Left forelimb (tissue), 1 donor: ENCODE measurements at places on chromosomes 7 and 10.

GRCh38 chr7:1673581-1674118 lies 3.6 kb downstream of the ELFN1 start:
- DNase-seq = peak; percentile 56

- no peak for DNase-seq
Observed at GRCh38 chr10:114902151-114902550, 35.8 kb upstream of the TRUB1 start.

DNA sequence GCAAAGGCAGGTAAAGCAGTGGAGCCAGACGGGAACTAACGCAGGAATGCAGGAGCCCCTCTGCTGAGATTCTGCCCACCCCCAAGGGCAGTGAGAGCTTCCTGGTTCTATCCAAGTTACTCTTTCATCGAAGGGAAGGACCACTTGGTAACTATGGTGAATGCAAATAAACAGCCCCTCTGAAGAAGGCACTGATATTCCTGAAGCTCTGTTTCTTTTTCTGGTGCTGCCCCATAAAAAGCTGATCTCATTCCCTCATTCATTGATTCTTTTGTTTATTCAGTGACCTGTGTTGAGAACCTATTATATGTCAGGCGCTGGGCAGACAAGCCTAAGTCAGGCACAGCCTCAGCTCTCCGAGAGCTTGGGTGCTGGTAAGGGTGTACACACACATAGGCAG lies 217.3 kb downstream of the SNX10 start:
- no peak for DNase-seq

DNA sequence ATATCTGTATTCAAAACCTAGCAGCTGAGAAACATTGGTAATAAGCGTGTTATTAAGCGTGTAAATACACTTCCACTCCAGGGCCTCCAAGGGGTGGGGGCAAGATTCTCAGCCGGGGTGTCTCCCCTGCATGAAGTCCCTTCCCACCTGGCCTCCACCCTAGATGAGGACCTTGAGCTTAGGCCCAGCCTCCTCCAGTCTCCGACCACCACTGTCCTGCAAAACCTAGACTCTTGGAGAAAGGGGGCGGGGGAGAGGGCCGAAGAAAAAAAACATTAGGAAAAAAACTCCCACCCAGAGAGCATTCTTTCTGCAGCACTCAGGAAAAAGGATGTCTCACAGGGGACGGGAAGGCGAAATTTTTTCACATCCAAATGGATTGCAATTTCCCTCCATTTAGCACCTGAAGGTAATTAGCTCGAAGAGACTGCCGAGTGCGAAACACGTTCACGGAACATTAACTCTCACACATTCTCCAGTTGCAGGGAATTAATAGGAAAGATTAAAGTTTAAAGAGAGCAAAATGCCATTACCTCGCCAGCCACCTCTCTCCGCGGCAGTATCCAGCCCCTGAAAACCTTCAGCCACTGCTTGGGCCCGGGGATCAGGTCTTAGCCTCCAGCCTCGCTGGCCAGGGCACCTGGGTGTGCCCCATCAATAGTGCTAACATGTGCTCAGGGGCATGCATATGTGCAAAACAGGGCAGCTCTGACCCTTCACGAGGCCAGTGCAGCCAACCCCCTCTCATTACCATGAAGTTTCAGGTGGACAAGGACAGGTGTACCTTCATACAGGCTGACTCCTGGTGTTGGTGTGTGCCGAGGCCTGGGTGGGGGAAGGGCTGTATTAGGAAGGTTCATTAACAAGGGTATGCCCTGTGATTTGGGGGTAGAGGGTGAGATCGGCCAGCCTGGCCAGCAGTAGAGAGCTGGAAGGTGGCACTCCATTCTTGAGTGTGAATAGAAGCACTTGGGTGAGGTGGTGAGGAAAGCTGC lies 77.2 kb downstream of the HIF1AN start:
- DNase-seq = no peak

DNA sequence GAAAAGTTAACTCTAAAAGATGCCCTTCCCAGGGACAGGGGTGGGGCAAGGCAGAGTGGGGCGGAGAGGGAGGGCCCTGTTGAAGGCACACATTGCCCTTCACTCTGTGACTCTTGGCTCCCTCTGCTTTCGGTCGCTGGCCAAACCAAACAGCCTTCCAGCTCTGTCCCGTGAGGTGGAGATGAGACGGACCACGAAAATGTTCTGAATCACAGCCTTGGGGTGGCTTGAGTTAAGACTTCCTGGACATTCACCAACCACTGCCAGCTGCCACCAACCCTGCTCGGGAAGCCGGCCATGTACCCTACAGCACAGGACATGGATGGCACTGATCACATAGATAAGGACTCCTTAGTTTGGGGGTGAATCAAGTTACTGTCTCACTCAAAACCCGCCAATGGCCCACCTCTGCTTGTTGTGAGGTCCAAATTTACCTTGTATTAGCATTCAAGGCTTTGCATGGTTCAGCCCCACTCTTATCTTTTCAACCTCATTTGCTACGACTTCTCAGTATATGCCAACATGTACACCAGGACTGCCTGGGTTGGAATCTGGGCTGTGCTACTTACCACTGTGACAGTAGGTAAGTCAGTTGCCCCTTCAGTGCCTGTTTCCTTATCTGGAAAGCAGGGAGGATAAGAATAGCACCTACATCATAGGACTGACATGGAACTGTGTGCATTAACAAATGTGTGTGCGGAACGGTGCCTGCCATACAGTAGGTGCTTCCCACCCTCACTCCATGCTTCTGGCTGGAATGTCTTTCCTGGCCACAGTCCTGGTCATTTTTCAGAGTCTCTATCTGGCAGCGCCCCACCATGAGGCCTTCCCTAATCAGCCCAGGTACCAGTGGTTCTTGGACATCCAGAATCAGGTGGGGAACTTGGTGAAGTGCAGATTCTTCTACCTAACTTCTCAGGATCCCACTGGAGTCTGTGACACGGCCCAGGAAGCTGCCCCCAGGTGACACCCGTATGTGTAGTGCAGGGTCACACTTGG lies 28.0 kb downstream of the ITPRIP start:
- DNase-seq = no peak

DNA sequence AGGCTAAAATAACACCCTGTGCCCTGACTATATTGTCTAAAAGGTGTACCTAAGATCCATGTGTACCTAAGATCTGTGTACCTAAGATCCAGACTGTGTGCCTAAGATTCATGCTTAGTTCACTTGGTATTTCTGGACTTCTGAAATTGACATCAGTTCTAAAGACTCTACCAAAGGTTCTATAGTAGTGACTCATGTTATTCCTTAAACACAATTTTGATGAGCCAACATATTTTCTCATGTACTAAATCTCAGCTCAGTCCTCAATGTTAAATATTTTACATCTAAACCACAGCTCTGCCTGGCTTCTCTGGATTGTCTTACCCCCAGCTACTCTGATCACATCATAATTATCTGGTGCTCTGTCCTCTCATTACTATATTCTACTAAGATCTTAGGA lies 802.3 kb upstream of the SORCS1 start:
- no peak for DNase-seq

DNA sequence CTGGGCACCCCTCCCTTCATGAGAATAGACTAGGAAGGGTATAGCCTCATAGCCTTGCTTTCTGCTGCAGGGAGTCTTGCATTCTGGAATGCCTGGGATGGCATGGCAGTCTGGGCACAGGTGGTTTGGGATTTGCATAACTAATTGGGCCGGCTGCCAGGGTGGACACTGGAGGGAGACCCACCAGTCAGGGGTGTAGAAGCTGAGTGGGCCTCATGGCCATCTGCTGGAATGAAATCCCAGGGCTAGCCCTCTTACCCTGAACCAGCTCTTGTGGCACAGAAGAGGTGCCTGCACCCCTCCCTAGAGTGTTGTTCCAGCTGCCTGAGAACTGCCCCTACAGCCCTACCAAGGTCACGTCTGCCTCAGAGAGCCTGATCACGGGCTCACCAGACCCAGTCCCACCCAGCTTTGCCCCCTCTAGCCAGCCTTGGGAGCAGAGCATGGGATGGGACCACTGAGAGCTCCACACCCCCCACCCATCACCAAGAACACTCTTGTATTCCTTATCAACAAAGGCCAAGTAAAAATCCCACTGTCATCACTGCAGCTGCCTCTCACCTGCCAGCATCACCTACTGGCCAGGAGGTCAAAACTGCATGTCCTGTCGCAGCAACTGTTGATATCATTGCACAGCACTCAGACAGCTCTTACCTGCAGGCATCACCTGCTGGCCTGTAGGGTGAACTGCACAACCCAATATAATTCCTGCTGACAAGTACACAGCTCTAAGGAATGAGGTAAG lies 148.9 kb downstream of the ZEB1 start:
- no peak for DNase-seq

DNA sequence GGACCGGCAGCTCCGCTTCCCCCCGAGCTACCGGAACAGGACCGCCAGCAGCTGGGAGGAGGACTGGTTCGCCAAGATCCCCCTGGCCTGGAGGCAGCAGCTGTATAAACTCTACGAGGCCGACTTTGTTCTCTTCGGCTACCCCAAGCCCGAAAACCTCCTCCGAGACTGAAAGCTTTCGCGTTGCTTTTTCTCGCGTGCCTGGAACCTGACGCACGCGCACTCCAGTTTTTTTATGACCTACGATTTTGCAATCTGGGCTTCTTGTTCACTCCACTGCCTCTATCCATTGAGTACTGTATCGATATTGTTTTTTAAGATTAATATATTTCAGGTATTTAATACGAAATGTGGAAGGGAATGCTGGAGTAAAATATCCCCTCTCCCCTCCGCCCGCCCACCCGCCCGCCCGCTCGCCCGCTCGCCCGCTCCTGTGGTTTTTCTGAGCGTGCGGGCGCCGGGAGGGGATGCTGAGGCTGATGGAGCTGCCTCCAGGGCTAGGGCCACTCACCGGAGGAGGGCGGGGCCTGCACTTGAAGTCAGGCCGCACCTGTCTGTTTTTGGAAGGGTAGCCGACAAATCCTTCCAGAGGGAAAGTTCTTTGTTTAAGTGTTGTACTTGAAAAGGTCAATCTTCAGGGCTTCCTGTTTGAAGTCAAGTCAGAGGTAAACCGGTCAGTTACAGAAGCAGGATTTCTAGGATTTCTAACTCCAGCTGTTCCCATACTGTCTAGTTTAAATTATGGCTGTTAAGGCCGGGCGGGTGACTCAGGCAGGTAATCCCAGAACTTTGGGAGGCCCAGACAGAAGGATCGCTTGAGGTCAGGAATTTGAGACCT lies 30.5 kb downstream of the CHST12 start:
- DNase-seq = no peak

DNA sequence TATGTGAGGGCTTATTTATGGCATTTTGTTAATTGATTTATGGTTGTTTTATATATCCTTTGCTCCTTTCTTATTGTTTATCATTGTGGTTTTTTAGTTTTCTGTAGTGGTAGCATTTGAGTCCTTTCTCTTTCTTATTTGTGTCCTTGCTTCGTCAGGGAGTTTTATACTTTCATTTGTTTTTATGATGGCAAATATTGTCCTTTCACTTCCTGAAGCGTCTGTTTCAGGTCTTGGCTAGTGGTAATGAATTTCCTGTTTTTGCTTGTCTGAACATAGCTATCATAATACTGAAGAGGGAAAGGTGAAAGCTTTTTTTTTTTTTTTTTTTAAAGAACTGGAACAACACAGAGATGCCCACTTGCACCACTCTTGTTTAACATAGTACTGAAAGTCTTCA lies 228.2 kb downstream of the ATRNL1 start:
- no peak for DNase-seq

GRCh38 chr10:18719811-18720210 lies 60.6 kb downstream of the ARL5B start:
- no peak for DNase-seq

DNA sequence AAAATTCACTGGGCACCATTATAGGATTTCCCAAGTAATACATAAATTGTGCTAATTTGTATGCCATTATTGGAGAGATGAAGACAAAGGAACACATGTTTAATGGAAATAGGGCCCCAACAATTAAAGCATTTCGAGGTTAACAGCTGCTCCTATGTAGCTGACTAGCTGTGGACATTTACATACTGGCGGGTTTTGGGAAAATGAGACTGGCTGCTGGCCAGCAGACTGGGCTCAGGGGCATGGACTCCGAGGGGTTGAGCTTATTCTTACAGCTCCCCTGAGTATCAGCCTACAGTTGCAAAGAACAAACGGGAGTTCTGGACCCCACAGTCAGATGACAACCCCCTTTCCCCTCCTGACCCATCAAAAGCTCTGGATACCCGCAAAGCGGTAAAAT lies 91.9 kb upstream of the MYO3A start:
- no peak for DNase-seq

DNA sequence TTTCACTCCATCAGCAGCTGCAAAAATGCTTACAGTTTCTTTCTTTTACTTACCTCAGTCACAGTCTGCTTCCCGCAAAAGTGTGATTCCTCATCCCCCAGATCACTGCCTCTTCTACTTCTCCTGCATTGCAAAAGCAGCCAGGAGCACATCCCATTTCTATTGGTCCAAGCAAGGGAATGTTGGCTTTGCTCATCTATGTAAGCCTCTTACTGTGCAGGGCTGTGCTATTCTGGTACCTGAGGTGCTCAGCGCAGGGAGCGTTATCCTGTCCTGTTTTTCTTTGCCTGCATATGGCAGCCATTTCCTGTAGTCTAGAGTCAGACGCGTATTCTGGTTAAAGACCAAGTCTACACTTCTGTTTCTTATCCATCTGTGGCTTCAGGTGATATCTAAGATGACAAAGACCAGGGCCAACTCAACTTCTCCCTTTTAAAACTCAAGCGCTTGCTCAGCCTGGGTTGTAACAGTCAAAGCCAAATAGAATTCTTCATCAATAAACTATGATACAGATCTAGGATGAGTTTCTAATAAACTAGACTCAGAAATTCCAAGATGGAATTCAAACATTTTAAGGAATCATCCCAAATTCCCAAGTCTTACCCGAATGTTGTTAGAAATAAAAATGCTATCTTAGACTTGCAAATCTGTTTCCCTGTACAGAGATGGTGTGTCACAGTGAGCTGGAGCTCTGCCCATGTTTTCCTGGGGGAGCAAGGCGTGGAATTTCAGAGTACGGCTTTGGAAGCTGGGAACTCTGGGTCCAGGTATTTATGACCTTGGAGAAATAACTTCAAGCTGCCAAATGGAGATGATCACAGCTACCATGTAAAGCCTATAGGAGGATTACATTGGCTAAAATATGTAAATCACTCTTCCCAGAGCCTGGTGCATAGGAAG lies 6.1 kb upstream of the RBM17 start:
- no peak for DNase-seq

DNA sequence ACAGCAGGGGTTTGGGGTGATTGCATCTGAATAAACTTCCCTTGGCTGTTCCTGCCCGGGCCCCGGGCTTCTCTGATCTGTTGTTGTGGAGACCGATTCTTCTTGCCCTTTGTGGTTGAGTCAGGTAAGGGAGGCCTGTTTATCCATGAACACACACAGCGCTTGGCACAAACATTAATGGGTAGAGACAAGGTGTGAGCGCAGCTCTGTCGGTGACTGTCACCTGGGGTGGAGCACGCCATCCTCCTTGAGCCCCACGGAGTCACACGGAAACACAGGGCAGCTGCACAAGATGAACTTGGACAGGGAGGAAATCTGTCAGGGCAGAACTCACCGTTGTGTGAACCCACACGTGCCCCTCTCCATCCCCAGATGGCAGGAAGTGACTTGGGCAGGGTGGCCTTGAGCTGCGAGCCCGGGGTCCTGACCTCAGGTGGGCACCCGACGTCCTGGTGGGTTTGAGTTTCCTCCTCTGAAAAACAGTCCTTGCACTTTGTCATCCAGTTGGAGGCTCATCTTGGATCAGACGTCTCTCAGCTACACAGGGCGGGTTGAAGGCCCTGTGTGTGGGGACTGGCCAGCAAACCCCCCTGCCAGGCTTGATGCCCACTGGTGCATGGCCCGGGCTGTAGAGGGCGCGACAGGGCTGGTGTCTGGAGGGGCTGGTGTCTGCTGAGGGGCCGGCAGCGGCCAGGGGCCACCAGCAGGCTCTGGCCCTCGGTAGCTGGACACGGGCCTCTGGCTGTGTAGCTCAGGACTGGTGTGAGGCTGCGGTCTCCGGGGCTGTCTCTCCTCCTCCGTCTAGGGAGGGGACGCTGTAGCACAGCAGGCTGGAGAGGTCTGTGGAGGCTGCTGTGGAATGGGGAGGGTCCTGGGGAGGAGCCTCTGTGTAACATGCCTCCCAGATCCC lies 24.2 kb upstream of the SHH start:
- DNase-seq = no peak
